ENCODE measurements at places on chromosomes 3 and 15.
A peak's percentile ranks its signal among the peaks of the same experiment; 100 is the strongest.

GRCh38 chr3:120350401-120350941 is 1.3 kb upstream of the LRRC58 start:
- DNase-seq: peak; percentile 37

GRCh38 chr15:101180620-101181307 is 71.1 kb downstream of the CHSY1 start:
- no peak for DNase-seq

DNA sequence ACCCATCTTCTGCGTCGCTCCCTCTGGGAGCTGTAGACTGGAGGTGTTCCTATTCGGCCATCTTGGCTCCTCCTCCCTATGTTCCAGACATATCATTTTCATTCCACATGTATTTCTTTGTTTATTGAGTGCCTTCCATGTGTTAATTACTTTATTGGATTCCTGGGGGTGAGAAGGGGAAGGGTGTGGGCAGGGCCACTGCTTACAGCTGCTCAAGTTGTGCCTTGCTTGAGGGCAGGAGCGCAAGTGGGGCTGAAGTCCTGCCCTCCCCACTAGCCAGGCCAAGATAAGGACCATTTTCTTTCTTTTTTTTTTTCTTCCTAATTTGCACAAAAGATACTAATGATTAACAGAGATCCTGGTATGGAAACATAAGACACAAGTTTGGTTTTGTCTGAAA is 224.8 kb downstream of the LPP start:
- DNase-seq: no peak

DNA sequence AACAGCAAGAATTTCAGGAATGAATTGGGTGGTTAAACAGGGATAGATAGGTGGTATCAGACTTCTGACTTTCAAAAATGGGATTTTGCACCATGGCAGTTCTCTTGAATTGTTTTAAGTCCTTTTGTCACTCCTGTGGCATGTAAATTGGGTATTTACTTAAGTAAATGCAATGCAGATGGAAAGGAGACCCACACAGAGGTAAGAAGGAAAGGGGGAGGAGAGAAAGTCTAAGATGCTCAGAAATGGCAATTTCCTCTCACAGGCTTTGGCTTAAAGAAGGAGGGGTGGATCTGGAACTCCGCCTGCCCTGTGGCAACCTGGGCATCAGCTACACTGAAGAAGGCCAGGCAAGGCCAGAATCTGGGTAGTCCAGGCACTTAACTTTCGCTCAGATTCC is 197.1 kb upstream of the UBE2E1 start:
- DNase-seq: no peak

DNA sequence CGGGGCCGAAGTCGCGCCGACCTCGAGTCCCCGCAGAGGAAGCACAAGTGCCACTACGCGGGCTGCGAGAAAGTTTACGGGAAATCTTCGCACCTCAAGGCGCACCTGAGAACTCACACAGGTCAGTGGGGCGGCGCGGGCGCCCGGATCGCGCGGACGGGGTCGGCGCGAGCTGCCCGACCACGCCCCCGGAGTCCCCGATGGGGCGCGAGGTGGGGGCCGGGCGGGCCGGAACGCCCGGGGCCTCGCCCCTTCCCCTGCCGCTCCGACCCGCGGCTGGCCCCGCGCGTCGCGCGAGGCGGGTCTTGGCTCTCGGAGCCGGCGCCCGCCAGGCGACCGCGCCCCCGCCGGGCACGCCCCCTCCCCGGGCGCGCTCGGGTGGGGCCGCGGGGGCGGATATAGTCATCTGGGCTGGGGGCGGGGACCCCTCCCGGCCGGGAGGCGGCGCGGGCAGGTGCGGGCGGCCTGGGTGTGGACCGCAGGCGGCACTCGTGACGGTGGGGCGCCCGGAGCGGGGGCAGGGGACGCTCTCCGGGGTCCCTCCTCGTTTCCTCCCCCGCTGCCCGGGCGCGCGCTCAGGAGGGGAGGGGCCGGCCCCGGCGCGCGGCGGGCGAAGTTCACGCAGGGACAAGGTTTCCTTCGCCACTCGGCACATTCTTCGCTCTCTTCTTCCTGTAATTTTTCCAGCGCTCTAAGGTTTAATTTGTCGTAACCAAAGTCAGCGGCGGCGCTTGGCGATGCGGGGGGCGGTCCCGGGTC is 1.2 kb downstream of the KLF13 start:
- DNase-seq: peak; percentile 86

GRCh38 chr3:152416808-152417580 is 148.3 kb downstream of the MBNL1 start:
- no peak for DNase-seq

DNA sequence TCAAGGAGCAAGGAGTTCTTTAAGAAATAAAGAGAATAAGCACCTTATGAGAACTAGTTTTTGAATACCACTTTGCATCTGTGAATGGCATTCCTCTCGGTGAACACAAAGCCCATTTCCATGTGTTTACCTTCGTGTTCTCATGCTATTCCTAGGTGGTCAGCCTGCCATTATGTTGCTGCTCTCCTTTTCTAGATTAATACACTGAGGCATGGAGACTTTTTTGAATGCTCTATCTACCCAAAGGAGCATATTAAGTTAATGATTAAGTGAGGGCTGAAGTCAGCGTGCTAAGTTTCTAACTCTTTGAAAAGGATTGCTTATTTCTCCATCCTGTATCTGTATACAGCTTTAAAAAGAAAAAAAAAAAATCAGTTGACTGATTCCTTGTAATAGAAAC is 394.5 kb downstream of the MECOM start:
- no peak for DNase-seq

GRCh38 chr3:194682694-194683310 is 2.9 kb upstream of the FAM43A start:
- DNase-seq: peak; percentile 60

DNA sequence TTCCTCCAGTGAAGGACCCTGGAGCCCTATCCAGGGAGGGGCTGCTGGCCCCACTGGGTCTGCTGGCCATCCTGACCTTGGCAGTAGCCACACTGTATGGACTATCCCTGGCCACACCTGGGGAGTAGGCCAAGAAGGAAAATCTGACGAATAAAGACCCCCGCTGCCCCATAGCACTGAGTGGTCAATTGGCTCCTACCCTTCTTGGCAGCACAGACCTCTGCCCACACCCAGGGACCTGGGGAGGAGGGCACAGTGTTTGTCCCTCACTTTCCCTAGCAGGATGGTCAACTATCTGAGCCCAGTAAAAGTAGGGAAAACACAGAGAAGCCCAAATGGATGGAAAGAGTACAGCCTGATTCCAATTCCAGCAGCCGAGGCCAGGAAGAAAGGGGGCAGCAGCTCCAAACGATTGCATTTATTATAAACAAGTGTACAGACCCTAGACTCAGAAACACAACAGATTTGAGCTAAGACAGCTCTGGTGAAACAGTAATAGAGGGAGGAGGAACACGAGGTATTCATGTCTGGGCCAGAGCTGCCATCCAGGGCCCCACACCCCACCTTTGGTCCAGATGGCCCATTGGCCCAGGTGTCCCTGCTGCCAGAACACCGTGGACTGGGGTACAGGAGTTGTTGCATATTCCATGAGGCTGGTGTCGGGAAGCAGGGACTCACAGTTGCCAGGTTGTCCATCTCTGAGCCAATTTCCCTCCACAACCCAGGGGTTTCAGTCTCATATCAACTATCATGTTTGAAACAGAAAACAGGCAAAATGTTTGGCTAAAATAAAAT is 21.1 kb downstream of the ATRIP start:
- no peak for DNase-seq

DNA sequence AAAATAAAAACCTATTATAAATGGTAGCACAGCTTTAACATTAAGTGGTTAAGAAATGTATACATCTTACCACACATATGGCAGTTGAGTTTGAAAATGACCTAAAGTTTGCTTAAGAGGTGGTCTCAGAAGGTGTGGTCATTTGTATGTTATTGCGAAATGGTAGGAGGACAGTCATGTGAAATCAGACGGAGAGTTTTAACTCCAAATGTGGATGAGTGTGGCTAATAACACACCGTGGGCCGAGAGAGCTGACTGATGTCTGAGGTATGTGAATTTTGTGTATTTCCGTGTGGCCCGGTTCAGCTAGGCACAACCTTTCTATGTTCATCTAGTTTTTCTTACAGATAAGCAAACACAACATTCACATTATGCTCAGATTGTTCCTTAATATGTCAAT is 71.9 kb downstream of the ARNT2 start:
- no peak for DNase-seq

DNA sequence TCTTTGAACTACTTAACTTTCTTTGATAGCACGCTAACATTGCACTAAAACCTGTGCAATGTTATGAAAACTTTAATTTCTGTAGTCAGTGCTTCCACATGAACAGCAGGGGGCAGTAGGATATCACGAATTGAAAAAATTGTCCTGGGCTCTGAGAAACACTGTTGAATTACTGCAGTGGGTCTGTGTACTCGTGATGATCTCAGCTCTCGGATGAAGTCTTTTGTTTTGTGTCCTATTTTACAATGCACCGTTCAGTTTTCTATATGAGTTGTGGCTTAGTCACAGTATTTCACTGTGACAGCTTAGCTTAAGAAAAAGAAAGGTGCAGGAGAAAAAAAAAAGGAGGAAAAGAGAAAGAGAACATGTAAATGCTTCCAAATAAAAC is 141.3 kb upstream of the CCDC54 start:
- DNase-seq: no peak

DNA sequence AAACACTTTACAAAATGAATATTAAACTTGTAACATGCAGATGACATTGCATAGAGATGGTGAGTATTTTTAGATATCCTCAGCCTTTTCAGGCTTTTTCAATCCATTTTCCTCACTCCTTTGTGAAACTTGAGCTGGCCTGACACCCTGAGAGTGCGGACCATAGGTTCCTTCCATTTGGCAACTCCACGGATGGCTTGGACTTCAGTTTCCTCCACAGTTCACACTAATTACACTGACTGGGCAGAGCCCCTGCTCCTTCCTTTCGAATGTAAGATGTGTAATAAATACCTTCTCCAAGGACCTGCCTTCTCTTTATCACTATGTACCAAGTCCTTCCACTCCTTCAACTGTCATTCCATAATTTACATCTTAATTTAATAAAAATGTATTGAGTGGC is 141.7 kb upstream of the LRIG1 start:
- no peak for DNase-seq

GRCh38 chr3:104546301-104546700 is 820.4 kb upstream of the ALCAM start:
- DNase-seq: no peak

DNA sequence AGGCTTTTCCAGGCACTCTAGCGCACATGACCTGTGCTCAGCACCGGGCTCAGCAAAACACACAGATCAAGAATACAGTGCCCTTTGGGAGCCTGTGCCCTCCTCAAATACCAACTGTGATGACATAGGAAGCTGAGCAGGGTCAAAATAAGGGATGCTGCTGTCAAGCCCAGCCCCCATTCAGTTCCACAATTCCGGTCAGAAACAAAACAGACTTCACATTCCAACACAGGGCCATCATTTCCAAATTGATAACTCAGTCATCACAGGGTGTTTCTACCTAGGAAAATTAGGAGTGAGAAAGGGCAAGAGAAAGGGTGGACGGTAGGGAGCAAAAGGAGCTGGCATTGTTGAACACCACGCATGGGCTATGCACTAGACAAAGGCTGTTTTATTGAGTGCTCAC is 158.4 kb upstream of the CCDC54 start:
- DNase-seq: no peak

GRCh38 chr3:188878076-188878475 is 293.7 kb upstream of the TPRG1 start:
- no peak for DNase-seq

GRCh38 chr3:141537856-141538255 is 51.0 kb downstream of the RASA2 start:
- DNase-seq: no peak

DNA sequence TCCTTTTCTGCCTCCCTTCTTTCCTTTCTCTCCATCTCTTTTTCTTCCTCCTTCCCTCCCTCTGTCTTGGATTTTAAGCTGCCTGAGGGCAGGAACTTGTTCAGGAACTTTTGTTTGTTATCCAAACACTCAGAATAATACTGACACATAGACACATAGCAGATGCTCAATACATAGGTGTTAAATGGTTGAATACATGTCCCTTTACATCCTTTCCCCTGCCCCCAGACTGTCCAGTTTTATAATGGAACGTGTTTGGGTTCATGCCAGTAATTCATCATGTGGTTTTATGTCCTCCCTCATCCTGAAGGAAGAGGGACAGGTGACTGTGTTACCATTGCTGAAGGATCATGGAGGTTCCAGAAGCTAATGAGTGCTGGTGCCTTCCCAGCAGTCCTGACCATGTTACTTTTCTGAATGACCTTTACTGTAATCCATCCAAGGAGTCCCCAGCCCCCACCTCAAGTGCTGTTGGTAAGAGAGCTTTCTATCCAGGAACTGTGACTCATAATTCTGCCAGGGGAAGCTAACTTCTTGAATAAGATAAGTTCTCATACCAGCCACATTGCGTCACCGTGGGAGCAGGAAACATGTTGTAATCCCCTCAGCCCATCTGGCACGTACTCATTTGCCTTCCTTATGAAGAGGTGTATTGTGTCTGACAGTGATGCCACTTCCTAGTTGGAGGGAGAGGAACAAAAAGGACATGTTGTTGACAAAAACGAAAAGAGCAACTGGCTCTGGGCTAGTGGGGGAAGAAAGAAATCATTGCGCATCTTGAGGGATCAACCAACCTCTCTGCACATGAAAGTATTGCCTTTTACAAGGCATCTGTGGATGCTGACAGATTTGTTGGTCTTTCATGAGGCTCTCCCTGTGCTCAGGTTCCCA is 52.4 kb downstream of the IL1RAP start:
- peak; percentile 72 for DNase-seq

- DNase-seq: no peak
Measured at GRCh38 chr15:68900027-68900426, 30.3 kb upstream of the SPESP1 start.

DNA sequence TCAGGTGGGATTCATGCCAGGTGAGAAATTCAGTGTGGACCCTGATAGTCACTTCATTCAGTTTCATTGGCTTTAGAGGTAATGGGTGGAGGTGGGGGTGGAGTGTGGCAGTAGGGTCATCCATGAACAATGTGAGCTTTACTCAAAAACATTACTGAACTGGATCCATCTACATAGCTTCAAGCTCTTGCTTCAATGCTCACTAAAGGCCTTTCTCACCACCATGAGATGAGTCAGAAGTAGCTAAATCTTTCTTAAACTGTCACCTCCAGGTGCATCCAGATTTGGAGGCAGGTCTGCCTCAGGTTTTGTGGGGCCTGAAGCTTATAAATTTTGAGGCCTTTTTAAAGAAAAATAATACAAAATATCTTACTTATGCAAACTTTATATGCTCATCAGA is 363.6 kb downstream of the CHST2 start:
- DNase-seq: no peak

DNA sequence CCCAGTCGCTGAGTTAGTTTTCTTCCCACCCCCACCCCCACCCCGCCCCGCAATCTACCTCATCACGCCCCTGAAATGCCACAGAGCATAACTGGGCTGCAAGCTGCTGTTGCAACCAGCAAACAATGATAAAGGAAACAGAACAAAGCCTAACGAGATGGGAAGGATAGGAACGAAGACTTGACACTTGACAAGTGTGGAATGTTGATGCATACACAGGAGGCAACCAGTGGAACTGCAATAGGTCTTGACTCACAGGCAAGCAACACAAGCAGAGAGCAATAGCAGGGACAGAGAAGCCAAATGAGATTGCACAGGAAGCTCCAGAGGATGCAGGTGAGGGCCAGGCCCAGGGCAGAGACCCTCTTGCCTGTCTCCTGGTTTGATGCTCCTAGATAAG is 225.9 kb downstream of the IGSF11 start:
- DNase-seq: no peak

GRCh38 chr15:73952913-73953750 is 26.9 kb downstream of the LOXL1 start:
- DNase-seq: no peak

Data from left ventricle myocardium superior (tissue), 1 donor.